ENCODE measurements at places on chromosomes 7 and 10. TPM values are rescaled to one million over a fixed set of nuclear protein-coding genes. Genes with fewer than 3 reads are reported as not detected.

FGL2 gene
- not detected for total RNA-seq

AQP1 gene
- 0.36 TPM for total RNA-seq

CDK5 gene
- total RNA-seq = 37.1 TPM

MYL7 gene
- total RNA-seq = not detected

CFTR gene
- 0.06 TPM for total RNA-seq

SUPV3L1 gene
- total RNA-seq = 34.7 TPM

ERVW-1 gene
- not detected for total RNA-seq

Data from A549 treated with CORT108297 at 1 μM for 4 hours (cell line).